CD4-positive, alpha-beta T cell treated with Interleukin-1 beta for 1 hour (primary cell): ENCODE measurements at places on chromosomes 1 and 21.

GRCh38 chr1:235851939-235852338 lies 14.8 kb downstream of the LYST start:
- DNase-seq = no peak

- DNase-seq = no peak
Measured at GRCh38 chr1:237227476-237227875, 185.5 kb downstream of the RYR2 start.

GRCh38 chr1:60697204-60697994 lies 385.0 kb upstream of the NFIA start:
- no peak for DNase-seq

DNA sequence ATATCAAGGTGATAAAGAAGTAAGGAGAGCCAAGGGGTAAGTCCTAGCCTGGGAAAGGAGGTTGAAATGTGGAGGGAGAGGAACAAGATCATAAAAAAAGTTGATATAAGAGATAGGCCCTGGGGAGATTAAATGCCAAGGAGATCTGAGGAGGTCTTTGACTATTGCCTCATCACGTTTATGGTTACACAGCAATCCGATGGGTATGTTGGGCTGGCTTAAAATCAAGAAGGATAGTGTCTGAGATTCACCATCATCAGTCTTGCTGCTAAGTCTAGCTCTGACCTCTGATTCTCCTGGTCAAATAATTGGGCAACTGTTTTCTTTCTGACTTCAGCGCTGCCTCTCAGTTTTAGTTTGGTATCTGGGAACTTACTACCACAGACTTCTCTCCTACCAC lies 416.3 kb downstream of the GPATCH2 start:
- no peak for DNase-seq

DNA sequence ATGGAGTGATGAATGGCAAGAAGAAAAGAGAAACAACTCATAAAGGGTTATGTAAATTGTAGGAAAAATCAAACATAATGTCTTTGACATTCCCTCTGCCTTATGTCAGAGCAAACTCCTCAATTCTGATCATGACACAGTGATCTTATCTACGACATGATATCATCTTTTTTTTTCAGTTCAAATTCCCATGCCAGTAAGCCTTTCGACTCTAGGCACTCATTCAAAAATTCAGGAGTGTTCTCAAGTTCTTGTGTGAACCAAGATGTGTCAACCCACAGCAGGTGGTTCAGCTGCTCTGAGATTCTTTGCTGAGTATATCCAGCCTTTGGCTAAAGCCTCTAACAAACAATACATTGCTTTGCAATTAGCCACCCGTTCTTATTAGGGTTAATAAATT lies 97.1 kb upstream of the ESRRG start:
- DNase-seq = no peak

GRCh38 chr1:150383631-150384324 lies 19.8 kb downstream of the RPRD2 start:
- no peak for DNase-seq

- no peak for DNase-seq
Measured at GRCh38 chr1:183226963-183227362, 40.9 kb downstream of the LAMC2 start.

- no peak for DNase-seq
Measured at GRCh38 chr1:107525961-107526360, 385.1 kb downstream of the NTNG1 start.

DNA sequence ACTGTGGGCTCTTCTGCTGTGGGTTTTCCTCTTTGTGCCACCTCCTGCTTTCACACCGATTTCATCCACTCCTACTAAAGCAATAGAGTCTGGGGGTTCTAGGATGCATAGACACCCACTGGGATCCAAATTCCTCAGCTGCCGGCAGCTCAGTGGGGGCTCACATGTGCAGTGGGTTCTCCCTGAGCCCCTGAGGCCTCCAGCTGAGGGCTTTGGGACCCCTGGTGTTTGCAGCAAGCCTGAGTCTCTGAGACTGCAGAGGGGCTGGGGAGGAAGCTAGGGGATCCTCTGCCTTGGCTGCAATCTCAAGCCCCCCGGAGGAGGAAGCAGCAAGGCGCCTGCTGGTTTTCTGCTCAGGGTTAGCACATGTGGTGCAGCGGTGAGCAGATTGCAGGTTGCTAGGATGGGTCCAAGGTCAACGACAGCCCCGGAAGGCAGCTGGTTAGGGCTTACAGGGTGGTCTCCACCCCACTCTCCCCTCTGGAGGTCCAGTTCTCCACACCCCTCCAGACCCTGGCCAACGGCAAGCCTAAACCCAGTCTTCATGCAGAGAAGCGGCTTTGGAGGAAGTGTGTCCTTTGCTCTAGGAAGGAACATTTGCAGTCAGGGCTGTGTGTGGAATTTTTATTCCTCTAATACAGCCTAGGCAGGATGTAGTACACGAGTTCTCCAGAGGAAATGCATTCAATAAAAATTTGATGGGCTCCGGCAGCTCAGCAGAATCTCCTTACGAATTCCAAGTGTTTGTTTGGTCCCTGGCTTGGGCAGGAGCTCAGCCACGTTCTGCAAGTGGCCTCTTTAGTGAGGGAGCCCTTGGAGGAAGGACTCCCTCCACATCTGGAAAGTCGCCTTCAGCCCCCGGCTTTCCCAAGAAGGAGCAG lies 269.1 kb upstream of the VAMP3 start:
- DNase-seq = no peak
